ENCODE measurements at places on chromosomes 7 and 10. TPM values are rescaled to one million over a fixed set of nuclear protein-coding genes. Genes with fewer than 3 reads are reported as not detected.

The GBX1 gene
- not detected for total RNA-seq

The AKR1E2 gene
- total RNA-seq, result 4.2 TPM

The ZNF107 gene
- total RNA-seq, result 1.8 TPM

The RAPGEF5 gene
- total RNA-seq, result 14.5 TPM

The VPS37D gene
- total RNA-seq, result 4.3 TPM

The ACBD7 gene
- total RNA-seq, result 1.8 TPM

The TMEM225B gene
- total RNA-seq, result 0.24 TPM

The SPDYE16 gene
- total RNA-seq, result 0.03 TPM

The CCDC126 gene
- 29.9 TPM for total RNA-seq

The ARID5B gene
- 56.8 TPM for total RNA-seq

DNA sequence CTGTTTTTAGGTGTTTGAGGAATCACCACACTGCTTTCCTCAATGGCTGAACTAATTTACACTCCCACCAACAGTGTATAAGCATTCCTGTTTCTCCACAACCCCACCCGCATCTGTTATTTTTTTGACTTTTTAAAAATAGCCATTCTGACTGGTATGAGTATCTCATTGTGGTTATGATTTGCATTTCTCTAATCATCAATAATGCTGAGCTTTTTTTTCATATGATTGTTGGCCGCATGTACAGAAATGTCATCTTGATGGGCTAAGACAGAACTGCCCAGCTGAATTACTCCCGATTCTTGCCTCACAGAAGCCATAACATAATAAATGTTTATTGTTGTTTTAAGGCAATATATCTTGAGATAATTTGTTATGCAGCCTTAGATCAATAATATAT lies 93.1 kb upstream of the DKK1 start:
- DNase-seq, result no peak

DNA sequence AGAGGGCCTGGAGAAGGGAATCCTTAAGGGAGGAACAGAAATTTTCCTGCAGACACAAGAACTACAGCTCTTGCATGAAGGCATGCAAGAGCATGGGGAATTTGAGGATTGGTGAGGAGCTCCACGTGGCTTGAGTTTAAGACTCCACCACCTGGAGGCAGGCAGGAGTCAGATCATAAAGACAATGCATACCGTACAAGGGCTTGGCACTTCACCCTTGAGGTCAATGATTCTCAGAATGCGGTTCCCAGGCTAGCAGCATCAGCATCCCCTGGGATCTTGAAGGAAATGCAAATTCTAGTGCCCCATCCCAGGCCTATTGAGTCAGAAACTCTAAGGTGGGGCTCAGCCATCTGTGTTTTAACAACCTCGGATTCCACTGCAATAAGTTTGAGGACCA lies 143.8 kb downstream of the C7orf25 start:
- DNase-seq, result no peak

- DNase-seq, result no peak
These were observed 31.9 kb downstream of the FAM107B start for GRCh38 chr10:14742815-14743214.

DNA sequence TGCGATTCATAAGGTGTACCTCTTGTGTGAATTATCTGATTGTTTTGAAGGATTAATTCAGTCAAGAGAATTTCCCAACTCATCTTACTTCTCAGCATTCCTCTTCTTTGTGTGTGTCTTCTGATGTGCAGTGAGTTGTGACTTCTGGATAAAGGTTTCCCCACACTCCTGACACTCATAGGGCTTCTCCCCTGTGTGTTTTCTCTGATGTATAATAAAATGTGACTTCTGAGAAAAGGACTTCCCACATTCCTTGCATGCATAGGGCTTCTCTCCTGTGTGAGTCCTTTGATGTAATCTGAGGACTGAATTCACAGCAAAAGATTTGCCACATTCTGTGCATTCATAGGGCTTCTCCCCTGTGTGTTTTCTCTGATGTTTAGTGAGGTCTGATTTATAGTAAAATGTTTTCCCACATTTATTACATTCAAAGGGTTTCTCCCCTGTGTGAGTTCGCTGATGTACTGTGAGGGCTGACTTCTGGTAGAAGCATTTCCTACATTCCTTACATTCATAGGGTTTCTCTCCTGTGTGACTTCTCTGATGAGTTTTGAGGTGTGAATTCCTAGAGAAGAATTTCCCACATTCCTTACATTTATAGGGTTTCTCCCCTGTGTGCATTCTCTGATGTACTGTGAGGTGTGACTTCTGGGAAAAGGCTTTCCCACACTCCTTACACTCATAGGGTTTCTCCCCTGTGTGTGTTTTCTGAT lies 24.2 kb downstream of the ZNF25 start:
- no peak for DNase-seq

DNA sequence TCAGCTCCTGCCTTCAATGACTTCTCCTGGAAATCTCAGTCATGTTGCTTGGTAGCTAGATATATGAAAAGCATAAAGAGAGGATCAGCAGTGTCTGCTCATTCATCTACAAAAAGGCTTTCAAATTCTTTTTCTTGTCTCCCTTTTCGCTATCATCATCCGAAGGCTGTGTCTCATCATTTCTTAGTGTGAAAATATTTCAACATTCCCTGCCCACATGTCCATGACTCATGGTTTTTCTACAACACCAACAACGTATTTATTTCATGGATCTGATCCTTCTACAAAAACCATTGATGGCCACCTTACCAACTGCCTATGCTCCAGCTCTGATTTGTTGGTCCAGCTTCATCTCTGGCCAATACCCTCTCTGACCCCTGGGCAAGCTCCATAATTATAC lies 472.5 kb upstream of the GHITM start:
- no peak for DNase-seq

DNA sequence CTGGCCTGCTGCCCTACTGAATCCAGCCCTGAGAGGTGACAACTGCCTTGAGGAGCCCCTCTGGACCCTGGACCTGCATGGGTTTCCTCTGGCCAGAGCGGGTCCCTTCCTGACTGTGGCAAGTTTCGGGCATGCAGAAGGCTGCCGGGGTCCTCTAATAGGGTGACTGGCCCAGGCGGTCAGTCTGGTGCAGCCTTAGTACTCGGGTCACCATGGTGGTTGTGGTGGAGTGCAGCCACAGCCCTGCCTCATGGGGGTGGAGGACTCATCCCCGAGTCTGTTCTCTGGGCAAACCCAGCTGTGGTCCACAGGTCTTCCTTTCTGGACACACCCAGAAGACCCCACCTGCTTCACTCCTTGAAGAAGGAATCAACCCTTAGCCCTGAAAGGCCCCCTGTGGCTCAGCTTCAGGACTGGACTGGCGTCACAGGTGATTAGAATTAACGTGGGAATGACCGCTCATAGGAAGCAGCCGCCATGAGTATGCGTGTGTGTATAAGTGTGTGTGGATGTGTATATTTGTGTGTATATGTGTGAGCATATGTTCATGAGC lies 28.7 kb downstream of the RAMP3 start:
- no peak for DNase-seq

DNA sequence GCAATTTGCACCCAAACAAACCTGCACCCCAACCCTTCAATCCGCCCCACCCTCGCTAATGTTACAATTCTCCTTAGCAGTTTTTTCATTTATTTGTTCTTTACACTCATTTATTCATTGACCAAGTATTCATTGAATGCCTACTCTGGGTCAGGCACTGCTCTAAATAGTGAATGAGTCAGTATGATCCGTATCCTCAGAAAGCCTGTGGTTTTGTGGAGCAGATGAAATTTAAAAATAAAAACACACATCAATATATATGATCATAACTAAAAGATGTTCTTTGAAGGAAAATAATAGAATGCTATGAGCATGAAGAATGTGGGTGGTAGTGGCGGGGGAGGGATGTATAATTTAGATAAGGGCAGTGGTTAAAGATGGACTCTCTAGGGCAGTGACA lies 13.3 kb downstream of the IFIT5 start:
- DNase-seq, result no peak

GRCh38 chr10:96092999-96093767 lies 36.9 kb upstream of the ZNF518A start:
- no peak for DNase-seq

DNA sequence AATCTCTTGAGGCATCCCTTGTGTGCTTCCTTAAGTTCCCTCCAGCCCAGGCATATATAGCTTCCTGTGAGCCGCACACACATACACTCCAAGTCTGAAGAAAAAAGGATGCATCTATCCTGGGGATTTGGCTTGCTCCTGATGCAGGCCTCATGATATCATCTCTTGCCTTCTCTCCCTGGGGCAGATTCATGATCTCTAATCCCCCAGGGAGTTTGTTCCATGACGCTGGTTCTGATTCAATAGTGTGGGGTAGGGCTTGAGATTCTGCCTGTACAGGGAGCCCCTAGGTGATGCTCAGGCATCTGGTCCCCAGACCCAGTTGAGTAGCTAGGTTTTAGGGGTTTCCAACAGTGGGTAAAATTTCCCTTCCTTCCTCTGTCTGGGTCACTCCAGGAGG lies 1.5 kb downstream of the PON1 start:
- DNase-seq, result no peak

DNA sequence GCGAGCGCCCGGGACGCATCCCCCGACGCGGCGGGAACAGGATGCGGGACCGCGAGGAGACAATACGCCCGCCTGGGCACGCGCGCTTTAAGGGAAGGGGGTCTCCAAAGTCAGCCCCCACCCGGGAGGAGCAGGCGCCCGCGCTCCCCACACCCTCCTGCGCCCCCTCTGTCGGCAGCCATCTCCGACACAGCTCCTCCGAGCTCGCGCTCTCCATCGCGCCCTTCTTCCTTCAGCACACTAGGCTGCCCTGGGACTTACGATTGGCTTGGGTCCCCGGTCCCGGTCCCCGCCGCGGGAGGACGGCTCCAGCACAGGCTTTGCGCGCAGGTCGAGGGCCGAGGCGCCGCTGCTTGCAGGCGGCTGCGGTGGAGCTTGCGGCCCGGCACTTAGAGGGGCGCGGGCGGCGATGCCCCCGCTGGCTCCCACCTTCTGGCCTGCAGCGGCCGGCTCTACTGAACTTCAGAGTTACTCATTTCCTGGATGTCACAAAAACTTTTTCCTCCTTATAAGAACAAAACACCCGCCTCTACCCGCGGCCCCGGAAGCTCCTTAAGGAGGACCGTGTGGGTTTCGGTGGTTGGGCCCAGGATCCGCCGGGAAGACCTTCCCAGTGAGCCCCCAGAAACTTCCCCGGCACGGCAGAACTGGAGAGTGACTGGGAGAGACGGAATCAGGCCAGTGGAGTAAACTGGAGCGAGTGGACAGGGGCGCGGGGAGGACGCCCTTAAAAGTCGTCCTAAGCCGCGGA lies at the start of gene ITPRIP:
Gene ITPRIP, minus strand, starts transcription at position 481 of the 751 bp plus-strand sequence. CDS start 22,414 bp downstream, outside the sequence.
- peak; percentile 81 for DNase-seq

DNA sequence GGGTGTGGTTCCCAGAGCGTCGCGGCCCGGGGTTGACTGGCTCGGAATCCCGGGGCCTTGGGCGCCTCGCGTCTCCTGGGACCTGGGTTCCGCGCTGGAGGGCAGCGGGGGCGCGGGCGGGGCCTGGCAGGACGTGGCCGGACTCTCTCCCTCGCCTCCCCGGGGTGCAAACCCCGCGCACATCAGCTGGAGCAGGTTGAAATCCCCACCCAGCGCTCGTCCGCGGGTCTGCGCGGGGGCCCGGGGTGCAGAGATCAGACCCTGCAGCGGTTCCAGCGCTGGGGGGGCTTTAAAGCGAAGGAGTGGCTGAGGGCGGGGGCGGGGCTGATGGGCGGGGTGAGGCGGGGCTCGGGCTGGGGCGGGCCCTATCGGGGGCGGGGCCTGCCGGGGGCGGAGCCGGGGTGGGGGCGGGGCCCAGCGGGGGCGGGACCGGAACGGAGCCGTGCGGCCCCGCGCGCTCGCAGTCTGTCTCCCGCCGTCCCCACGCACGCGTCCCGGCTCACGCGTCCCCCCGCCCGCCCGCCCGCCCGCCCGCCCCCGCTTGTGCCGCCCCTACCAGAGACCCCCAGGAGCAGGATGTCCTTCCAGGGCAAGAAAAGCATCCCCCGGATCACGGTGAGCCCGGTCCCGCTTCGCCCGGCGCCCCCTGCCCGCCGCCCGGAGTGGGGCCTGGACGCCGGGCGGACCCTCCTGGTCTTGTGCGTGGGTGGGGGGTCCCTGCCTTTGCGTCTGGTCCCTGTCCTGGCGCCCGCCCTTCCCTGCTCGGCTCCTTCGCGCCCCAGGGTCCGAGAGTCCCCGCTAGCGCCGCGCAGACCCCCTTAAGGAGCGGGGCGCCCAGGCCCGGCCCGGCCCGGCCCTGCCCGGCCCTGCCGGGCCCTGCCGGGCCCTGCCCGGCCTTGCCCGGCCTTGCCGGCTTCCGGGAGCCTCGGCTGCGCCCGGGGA lies at the start of gene DPYSL4:
Gene DPYSL4, plus strand, starts transcription at position 461 of the 942 bp plus-strand sequence. Its CDS starts 116 bp downstream, at position 577.
- DNase-seq, result peak; percentile 56

DNA sequence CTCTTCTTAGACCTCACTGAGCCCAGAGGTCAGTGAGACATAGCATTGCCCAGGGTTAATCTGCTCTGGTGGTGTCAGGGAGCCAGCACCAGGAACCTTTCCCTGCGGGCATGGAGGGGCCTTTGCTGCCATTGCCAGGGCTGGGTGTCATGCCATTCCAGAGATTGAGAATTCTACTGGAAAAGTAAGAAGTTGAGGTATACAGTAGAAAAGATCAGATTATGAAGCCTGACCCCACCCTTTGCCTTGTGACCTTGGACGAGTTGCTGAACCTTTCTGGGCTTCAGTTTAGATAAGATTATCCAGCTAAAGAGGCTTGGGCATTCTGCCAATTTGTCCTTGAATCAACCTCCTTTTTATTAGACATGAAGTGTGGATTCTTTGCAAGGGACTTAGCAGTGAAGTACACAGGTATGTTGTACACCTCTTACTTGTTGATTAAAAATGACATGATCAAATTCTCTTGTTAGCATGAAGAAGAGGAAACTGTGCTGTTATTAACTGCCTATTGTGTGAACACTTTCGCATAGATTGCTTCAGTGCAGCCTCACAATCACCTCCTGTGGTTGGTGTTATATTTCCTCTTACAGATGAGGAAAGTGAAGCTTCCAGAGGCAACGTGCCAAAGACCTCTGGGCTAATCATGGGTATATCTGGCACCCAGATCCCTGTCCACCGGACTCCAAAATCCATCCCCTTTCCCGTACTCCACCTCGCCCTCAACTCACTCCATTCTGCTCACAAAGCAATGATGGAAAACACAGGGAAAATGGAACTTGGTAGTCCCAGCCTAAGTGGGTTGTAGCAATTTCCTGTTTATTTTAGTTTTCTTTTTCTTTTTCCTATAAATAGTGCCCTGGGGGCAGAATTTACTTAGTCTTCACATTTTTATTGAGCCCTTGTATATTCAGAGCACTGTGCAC lies 151.3 kb downstream of the CAMK1D start:
- DNase-seq, result peak; percentile 55

GRCh38 chr10:59505926-59506325 lies 143.6 kb upstream of the FAM13C start:
- DNase-seq, result no peak

DNA sequence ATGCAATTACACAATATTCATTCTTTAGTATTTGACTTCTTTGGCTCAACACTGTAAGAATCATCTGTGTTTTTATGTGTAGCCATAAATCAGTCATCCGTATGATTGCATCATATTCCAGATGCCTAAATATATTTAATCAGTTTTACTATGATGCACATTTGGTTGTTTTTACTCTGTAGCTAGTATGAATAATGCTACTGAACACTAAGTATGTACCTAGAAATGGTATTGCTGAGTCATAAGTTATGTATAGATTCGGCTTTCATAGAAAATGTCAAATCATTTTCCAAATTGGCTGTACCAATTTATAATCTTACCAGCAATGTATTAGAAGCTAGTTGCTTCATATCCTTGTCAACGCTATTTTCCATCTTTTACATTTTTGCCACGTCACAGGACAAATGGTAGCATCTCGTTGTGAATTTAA lies 197.3 kb upstream of the PLXNA4 start:
- DNase-seq, result no peak

- DNase-seq, result no peak
These were observed 1126.3 kb downstream of the SORCS1 start for GRCh38 chr10:106038246-106038645.

- no peak for DNase-seq
These were observed 819 bp downstream of the UNCX start for GRCh38 chr7:1233333-1234048.

GRCh38 chr10:26372513-26373354 lies 65.4 kb upstream of the APBB1IP start:
- DNase-seq, result no peak
